ENCODE measurements at places on chromosomes 2 and 18. TPM values are rescaled to one million over a fixed set of nuclear protein-coding genes. Genes with fewer than 3 reads are reported as not detected.

ERBB4 gene
- 0.31 TPM for total RNA-seq

SLC38A11 gene
- total RNA-seq = not detected

RHBDD1 gene
- total RNA-seq = 16.9 TPM

GTF3C2 gene
- total RNA-seq = 30.3 TPM

DNAH6 gene
- total RNA-seq = 1.8 TPM

MRO gene
- total RNA-seq = 0.33 TPM

POTEI gene
- 0.96 TPM for total RNA-seq

GALNT3 gene
- total RNA-seq = 0.46 TPM

CHRNA1 gene
- total RNA-seq = 1.1 TPM

INO80C gene
- total RNA-seq = 13.5 TPM

IL1F10 gene
- total RNA-seq = not detected

KIAA2012 gene
- total RNA-seq = 0.58 TPM

MAPK4 gene
- total RNA-seq = 10.3 TPM

DLGAP1 gene
- total RNA-seq = 12.3 TPM

PSTPIP2 gene
- 3.6 TPM for total RNA-seq

MOGAT1 gene
- not detected for total RNA-seq

LRRTM4 gene
- total RNA-seq = 18.8 TPM

EIF4E2 gene
- total RNA-seq = 75.8 TPM

POTEC gene
- not detected for total RNA-seq

ERICH2 gene
- 8.9 TPM for total RNA-seq

MAP3K20 gene
- total RNA-seq = 69.1 TPM

LIPG gene
- total RNA-seq = 34.1 TPM

PLCD4 gene
- 0.46 TPM for total RNA-seq

VAMP5 gene
- total RNA-seq = 0.27 TPM

B4GALT6 gene
- total RNA-seq = 18.6 TPM

CCDC141 gene
- total RNA-seq = 0.21 TPM

ZNF521 gene
- total RNA-seq = 25.3 TPM

FER1L5 gene
- 0.16 TPM for total RNA-seq

EVX2 gene
- 0.19 TPM for total RNA-seq

IL36G gene
- not detected for total RNA-seq

SKOR2 gene
- total RNA-seq = 0.13 TPM

CYTIP gene
- not detected for total RNA-seq

SERPINB10 gene
- total RNA-seq = 0.24 TPM

THUMPD2 gene
- 16.6 TPM for total RNA-seq
